Natural killer cell treated with Interleukin-12 subunit alpha and Interleukin-12 subunit beta and Interleukin-15 and Interleukin-18, amount 100 ng/mL, for 72 hours (primary cell): ENCODE measurements at places on chromosomes 6 and 20. TPM values are rescaled to one million over a fixed set of nuclear protein-coding genes. Genes with fewer than 3 reads are reported as not detected.

The MAS1 gene
- total RNA-seq = 0.02 TPM

The CST2 gene
- total RNA-seq = not detected

- H3K27ac ChIP-seq = no peak overlapping the region
- H3K4me1 ChIP-seq = peaks cover 32% of the 10 kb centered on the region
- no peak overlapping the region for H3K4me3 ChIP-seq
- peaks cover 7% of the 10 kb centered on the region for H3K36me3 ChIP-seq
- peaks cover 2% of the 10 kb centered on the region for H3K27me3 ChIP-seq
Measured at GRCh38 chr6:149134511-149134933, 183.0 kb upstream of the TAB2 start.

The LY6G6C gene
- total RNA-seq = not detected

DNA sequence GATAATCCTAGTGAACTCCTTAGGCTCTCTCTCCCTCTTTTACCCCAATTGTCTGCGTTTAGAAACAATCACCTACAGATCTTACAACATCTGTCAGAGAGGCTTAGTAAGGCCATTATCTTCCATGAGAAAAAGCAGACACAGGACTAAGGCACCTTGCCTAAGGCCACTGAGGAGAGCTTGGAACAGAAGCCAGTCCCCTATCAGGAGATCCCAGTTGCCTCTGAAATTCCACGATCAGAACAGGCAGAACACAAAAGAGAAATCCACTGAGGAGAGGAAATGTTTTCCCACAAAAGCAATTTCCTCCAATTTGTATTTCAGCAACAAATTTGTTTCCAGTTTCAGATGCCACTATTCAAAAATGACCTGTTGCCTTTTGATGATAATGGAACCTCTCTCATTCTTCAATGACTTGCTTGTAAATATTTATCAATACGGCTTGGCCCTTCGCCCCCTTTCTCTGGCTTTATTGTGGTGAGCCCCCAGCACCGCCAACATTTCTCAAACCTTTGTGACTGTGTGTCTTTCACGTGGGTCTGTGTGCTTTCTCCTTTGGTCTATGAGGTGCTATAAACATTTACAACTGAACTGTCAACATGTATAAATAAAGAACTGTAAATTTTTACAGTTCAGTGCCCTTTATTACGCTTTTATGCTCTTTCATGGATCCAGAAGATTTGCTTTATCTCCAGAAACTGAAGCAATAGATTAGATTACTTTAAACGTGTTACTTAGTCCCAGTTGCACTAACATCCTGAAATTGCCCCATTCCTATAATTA lies 187.8 kb upstream of the PHACTR1 start:
- H3K27me3 ChIP-seq = peaks cover 9% of the 10 kb centered on the region
- no peak overlapping the region for H3K4me3 ChIP-seq
- DNase-seq = no peak
- H3K36me3 ChIP-seq = peaks cover 2% of the 10 kb centered on the region
- H3K27ac ChIP-seq = no peak overlapping the region

The MYBL2 gene
- total RNA-seq = 62.0 TPM

The PRSS16 gene
- not detected for total RNA-seq

DNA sequence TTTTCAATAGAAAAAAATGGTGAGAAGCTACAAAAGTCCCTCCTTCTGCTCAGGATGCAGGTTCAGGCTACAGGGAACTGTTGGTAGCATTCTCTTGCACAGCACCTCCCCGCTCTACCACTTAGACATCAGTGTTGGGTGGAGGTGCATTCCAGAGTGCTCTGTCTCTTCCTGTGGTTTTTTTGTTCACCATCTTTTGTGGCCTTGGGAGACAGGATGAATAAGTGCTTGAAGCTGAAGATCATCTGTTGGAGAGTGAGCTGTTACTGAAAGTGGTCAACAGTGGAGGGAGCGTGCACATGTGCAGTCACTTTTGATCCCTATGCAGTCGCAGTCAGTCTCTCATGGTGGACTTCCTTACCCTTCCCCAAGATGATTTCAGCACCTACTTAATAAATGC lies 16.6 kb upstream of the BTBD3 start:
- H3K27me3 ChIP-seq = no peaks in the 10 kb centered on the region
- DNase-seq = no peak
- H3K4me3 ChIP-seq = no peak overlapping the region
- no peaks in the 10 kb centered on the region for H3K4me1 ChIP-seq
- H3K36me3 ChIP-seq = no peaks in the 10 kb centered on the region

DNA sequence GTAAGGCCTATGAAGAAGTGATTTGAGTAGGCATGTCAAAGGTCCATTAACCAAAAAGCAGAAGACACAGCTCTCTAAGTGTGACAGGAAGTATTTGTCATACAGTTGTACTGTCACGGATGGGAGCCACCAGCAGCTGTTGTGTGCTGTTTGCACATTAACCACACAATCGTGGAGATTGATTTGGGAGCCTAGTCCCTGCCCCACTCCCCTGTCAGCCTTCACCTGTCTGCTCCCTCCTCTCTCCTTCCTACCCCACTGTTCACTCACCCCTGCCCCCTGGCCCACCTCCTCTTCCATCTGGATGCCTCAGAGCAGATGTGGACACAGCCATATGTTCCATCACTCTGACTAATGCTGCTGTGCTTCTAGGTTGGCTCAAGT lies 124.7 kb upstream of the SPACA1 start:
- H3K27ac ChIP-seq = peak overlapping the region; percentile 36
- no peak for DNase-seq
- H3K27me3 ChIP-seq = peaks cover 34% of the 10 kb centered on the region
- H3K4me3 ChIP-seq = peak overlapping the region; percentile 30
- H3K36me3 ChIP-seq = no peaks in the 10 kb centered on the region
- H3K4me1 ChIP-seq = peaks cover 38% of the 10 kb centered on the region

The CBLN4 gene
- not detected for total RNA-seq

DNA sequence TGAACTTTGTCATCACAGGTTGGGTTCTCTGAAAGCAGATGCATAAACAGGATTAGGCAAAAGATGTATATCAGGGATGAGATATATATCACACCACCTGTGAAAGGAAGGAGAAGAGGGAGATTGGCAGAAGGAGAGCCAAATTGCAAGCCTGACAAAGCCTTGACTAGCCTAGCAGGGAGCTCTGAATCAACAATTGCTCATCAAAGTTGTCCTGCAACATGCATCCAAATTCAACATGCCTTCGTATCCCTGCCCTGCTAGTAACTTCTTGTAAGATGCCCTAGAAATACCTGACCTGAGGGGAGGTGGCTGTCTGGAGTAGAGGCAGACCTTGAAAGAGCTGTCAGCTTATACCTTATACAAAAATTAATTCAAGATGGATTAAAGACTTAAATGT lies 207.1 kb upstream of the HTR1E start:
- no peak overlapping the region for H3K4me3 ChIP-seq
- no peaks in the 10 kb centered on the region for H3K27me3 ChIP-seq
- no peaks in the 10 kb centered on the region for H3K36me3 ChIP-seq
- no peak overlapping the region for H3K27ac ChIP-seq
- no peak for DNase-seq
- no peaks in the 10 kb centered on the region for H3K4me1 ChIP-seq

The MCHR2 gene
- total RNA-seq = not detected

DNA sequence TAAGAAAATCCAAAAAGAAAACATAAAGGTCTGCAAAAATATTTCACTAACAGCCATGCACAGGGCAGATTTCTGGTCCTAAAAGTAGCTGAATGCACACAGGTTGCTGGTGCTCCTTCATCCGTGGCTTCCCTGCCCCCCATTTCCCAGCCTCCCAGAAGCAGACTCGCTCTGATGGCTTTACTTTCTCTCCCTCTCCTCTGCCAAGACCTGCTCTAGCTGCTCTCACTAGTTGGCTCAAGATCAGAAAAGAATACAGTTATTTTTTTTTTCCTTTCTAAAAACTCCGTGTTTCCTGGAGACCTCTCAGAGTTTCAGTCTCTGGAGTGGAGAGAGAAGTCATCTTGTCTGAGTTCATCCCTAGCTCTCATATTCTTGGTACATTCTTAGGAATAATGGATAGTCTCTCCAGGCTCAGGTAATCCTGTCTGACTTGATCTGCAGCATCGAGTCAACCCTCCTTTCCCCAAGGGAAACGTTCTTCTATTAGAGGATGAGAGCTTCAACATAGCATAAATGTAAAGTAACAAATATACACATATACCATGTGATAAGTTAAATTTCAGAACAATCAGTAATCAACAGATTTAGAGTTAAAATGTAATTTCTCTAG lies 214.2 kb downstream of the TBC1D7 start:
- peaks cover 70% of the 10 kb centered on the region for H3K27me3 ChIP-seq
- no peak overlapping the region for H3K4me3 ChIP-seq
- H3K27ac ChIP-seq = no peak overlapping the region
- H3K4me1 ChIP-seq = no peaks in the 10 kb centered on the region
- DNase-seq = no peak

GRCh38 chr6:12967686-12968085 lies 251.1 kb downstream of the PHACTR1 start:
- peaks cover 6% of the 10 kb centered on the region for H3K4me1 ChIP-seq
- H3K4me3 ChIP-seq = no peak overlapping the region
- no peaks in the 10 kb centered on the region for H3K36me3 ChIP-seq
- H3K27ac ChIP-seq = no peak overlapping the region

The FAXC gene
- total RNA-seq = not detected

GRCh38 chr20:46946796-46947195 lies 52.2 kb downstream of the EYA2 start:
- peaks cover 7% of the 10 kb centered on the region for H3K27me3 ChIP-seq
- DNase-seq = no peak
- no peak overlapping the region for H3K4me3 ChIP-seq
- no peaks in the 10 kb centered on the region for H3K4me1 ChIP-seq
- H3K36me3 ChIP-seq = no peaks in the 10 kb centered on the region
- no peak overlapping the region for H3K27ac ChIP-seq

- no peaks in the 10 kb centered on the region for H3K36me3 ChIP-seq
- no peaks in the 10 kb centered on the region for H3K4me1 ChIP-seq
- H3K4me3 ChIP-seq = no peak overlapping the region
Measured at GRCh38 chr6:51057296-51057695, 238.6 kb downstream of the TFAP2B start.

The ZNF391 gene
- total RNA-seq = 1.0 TPM

DNA sequence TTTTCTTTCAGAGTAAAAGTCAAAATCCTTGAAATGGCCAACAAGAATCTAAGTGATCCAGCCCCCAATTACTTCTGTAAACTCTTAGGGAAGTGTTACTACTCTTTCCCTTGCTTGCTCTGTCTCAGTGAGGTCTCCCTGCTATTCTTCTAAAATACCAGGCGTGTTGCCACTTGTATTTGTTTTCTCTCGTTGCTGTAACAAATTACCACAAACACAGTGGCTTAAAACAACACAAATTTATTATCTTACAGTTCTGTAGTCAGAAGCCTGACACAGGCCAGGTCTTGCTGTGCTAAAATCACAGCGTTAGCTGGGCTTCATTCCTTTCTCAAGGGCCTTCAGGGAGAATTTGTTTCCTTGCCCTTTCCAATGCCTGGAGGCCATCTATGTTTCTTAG lies 59.9 kb downstream of the HECA start:
- no peaks in the 10 kb centered on the region for H3K4me1 ChIP-seq
- H3K27ac ChIP-seq = no peak overlapping the region
- H3K36me3 ChIP-seq = no peaks in the 10 kb centered on the region
- H3K4me3 ChIP-seq = no peak overlapping the region
- no peaks in the 10 kb centered on the region for H3K27me3 ChIP-seq

DNA sequence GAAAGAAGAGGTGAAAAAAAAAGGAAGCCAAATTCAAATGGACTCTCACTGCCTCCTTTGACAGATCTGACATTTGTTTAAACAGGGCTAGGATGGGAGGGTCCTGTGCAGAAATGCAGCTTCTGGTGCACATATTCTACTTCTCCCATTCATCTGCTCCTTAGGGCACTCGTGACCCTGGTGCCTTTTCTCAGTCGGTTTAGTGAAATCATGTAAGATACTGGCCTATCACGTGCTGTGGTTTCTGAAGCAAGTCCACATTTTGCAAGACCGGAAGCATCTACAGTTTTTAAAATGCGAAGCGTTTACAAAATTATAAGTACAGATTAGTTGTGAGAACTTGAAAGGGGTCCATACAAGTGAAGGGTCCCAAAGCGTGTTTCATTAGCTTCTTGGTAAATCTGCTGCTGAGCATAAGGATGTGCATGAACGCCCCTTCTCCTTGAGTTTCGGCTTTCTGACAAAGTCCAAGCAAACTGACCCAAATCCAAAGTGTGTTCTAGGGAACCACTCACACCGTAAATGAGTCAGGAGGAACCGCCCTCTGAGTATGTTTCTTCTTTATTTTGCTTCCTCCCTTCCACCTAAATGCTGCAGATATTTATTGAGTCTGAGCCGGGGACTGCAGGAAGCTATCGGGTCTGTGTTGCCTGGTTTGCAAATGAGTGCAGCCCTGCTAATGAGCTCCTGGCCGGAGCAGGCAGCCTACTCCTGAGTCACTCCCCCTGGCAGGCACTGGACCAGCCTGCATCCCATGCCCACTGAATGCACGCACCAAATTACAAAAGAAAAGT lies 323.8 kb upstream of the JARID2 start:
- H3K27ac ChIP-seq = no peak overlapping the region
- no peak for DNase-seq
- no peak overlapping the region for H3K4me3 ChIP-seq

- no peaks in the 10 kb centered on the region for H3K36me3 ChIP-seq
- no peaks in the 10 kb centered on the region for H3K27me3 ChIP-seq
- H3K27ac ChIP-seq = no peak overlapping the region
- no peak for DNase-seq
Measured at GRCh38 chr20:61933951-61934715, 131.5 kb downstream of the TAF4 start.

- no peak for DNase-seq
- H3K27ac ChIP-seq = no peak overlapping the region
- no peaks in the 10 kb centered on the region for H3K4me1 ChIP-seq
- no peak overlapping the region for H3K4me3 ChIP-seq
- no peaks in the 10 kb centered on the region for H3K27me3 ChIP-seq
Measured at GRCh38 chr6:107611094-107611810, 121.3 kb downstream of the SOBP start.

The ME1 gene
- total RNA-seq = 1.3 TPM

DNA sequence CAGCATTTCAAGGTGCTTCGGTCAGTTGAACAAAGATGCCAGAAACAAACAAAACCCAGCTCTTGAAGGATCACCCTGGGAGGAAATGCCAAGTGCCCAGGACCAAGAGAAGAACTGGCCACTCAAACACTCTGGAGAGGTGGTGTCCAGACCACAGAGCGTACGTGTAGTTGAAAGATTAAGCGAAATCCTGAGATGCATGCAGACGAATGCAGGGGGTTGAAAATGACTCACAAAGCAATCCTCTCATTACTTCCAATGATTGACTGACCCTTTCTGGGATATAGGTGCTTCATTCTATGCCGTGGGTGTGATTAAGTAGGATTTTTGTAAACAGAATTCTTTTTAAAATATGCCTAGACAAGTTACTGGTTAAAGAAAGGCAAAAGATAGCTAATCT lies 71.5 kb upstream of the ATXN1 start:
- H3K27ac ChIP-seq = no peak overlapping the region
- no peak overlapping the region for H3K4me3 ChIP-seq
- no peaks in the 10 kb centered on the region for H3K36me3 ChIP-seq
- no peak for DNase-seq
- peaks cover 23% of the 10 kb centered on the region for H3K4me1 ChIP-seq
